ENCODE measurements at places on chromosomes 1 and 21.

DNA sequence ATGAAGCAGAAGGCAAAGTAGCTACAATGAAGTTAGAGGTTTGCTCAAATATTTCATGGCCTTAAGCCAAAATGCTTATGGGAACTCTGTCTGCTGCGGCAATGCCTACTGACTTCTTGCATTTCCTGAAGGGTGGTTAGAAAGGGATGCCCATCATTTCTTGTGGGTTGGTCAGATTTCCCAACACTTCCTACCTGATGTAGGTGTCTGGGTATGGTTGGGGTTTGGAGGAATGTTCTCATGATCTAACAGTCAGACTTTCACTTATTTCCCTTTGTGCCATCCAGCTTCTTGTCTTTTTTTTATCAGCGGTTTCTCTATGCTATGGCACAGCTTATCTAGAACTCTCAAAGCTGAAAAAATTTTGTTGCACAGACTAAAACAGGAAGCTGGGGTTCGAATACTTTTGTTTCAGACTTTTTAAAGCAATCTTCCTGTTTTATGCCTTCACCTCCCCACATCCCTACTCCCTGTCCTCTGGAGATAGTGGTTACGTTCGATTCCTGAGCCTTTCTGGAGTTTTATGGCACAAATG, 307.7 kb downstream of the USP25 start:
- no peak for DNase-seq

GRCh38 chr1:112603541-112603940, 15.4 kb downstream of the ST7L start:
- DNase-seq: no peak

DNA sequence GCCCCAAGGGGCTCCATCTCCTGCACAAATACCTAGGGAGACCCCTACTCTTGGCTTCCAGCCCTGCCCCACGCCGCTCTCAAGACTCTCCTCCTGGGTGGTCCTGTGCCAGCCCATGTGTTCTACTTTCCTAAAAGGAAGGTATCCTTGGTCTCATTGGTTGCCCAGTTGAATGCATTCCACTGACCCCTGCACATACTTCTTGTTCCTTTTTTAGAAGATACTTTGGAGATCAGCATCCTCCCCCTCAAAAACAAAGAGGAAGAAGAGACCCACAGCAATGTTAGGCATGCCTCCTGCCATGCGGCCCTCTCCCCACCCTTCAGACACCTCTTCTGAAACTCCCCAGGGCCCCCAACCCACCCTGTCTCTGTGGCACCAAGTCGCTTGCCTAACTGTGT, 4.1 kb downstream of the SLAMF9 start:
- no peak for DNase-seq

GRCh38 chr1:100786870-100787269, 67.3 kb downstream of the VCAM1 start:
- DNase-seq: no peak

DNA sequence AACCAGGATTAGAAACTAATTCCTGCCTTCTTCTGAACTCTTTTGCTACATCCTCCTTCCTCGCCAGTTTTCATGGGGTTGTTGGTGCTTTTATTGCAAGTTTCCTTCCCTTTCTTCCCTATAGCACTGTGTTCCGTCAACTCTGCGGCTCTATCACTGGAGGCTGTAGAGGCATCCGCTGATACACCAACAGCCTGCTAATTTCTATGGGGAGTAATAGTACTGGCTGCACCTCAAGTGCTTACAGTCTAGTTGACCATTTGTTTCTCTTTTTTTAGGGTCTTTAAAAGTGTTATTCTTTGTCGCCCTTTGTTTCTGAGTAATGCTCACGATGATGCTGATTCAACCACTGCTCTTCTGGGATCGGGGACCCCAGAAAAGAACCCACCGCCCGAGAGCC, 746 bp downstream of the MIS18A start:
- DNase-seq: no peak

- no peak for DNase-seq
Observed at GRCh38 chr1:58432851-58433668, 113.5 kb downstream of the OMA1 start.

DNA sequence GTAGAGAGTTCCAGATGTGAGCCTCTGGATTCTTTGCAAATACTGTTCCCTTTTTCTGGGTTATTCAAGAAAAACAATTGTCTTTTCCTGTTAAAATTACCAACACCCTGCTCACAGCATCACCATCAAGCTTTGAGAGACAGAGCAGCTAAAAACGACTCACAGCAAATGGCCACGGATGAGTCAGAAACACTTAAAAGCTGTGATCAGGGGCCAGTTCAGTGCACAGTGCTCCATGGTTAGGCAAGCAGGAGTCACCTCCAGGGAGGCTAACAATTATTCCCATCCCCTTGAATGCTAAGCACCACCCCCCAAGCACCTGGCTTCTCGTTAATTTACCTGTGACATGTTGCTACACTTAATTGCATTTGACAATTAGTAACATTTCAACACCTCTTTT, 128.4 kb upstream of the CAMK1G start:
- DNase-seq: no peak

GRCh38 chr21:21010698-21011097, 12.5 kb downstream of the NCAM2 start:
- DNase-seq: no peak

- no peak for DNase-seq
Observed at GRCh38 chr1:232426801-232427200, 203.1 kb downstream of the SIPA1L2 start.

DNA sequence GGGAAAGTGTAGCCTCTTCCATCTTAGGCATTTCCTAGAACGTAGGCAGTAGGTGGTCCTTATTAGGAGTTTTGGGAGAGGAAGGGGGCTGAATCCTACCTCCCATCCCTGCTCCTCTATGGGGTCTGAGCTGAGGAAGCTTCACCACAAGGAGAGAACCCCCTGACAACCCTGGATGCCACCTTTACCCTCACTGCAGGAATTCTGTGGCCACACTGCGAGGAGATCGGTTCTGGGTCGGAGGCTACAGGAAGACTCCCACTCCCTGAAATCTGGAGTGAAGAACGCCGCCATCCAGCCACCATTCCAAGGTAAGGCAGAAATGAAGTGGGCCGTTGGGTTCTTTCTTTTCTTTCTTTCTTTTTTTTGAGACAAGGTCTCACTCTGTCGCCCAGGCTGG, 1.5 kb downstream of the MX1 start:
- DNase-seq: no peak

- no peak for DNase-seq
Observed at GRCh38 chr1:15706751-15707150, 22.6 kb downstream of the PLEKHM2 start.

DNA sequence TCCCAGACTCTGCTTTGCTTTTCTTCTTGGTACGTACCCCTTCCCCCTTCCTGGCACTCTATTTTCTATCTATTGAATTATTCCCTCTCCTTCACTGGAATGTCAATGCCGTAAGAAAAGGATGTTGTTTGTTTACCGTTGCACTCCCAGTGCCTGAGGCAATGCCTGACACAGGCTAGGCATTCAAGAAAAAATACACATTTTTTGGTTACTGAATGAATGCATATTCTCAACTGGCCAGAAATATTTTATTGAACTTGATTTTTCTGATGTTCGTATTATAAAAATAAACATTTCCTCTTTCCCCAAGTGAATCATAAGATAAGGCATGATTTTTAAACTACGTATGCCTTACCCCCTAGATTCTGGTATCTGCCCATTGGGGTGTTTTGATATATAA, 41.2 kb downstream of the GNG12 start:
- no peak for DNase-seq

- DNase-seq: peak; percentile 61
Observed at GRCh38 chr1:16122916-16123315, 33.0 kb downstream of the EPHA2 start.

- DNase-seq: no peak
Observed at GRCh38 chr1:53519421-53519820, 60.2 kb downstream of the DMRTB1 start.

DNA sequence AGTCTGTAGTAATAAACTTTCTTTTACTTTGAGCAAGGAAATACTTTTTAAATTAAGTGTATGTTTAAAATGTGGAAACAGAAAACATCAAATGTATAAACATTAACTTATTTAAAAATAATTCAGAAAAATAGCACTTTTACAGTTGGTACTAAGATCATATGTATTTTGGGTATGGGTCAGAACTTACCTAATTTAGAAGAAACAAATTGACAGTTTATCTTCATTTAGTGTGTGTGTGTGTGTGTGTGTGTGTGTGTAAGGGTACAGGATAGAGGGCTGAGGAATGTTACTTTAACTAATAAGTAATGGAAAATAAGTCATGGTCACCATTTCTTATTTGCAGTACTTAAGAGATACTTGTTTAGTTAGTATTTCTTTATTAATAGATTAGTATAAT, 3.3 kb downstream of the MAN1A2 start:
- DNase-seq: no peak

- no peak for DNase-seq
Observed at GRCh38 chr1:228378873-228379460, 27.7 kb downstream of the TRIM11 start.

DNA sequence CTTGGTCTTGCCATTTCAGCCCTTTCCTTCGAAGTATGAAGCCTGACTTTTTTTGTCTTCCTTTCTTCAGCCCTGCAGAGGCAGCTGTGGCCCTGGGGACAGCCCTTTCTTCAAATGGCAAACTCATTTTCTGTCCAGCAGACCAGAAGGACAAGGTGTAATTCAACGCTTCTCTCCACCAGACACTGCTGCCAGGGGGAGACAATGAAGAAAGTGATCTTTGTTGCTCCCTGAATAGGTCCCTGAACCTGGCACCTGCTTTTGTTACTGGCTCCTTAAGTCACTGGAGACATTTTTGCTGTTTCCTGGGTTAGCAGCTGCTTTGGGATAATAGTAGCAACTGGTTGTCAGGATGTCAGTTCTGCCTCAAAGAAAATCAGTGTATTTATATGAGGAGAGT, 50.8 kb upstream of the MACF1 start:
- no peak for DNase-seq

DNA sequence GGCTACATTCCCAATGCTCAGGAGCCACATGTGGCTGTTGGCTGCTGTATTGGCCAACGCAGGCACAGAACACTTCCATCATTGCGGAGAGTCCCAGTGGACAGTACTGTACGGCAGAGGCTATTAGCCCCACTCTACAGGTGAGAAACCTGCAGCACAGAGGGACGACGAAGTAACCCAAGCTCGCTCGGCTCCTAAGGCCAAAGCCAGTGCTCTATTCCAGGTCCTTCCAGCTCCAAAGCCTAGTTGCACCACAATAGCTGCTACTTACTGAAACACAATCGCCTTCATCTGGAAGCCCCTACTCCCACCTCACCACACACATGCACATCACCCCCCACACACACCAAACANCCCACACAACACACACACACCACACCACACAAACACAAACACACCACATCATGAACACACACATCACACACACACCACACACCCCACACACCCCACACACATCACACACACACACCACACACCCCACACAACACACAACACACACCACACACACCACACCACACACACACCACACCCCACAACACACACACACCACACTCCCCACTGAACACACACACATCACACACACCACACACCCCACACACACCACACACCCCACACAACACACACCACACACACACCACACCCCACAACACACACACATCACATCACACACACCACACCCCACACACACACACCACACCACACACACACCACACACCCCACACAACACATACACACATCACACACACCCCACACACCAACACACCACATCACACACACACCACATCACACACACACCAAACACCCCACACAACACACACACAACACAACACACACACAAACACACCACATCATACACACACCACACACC, 3.2 kb downstream of the LYPD8 start:
- DNase-seq: no peak

DNA sequence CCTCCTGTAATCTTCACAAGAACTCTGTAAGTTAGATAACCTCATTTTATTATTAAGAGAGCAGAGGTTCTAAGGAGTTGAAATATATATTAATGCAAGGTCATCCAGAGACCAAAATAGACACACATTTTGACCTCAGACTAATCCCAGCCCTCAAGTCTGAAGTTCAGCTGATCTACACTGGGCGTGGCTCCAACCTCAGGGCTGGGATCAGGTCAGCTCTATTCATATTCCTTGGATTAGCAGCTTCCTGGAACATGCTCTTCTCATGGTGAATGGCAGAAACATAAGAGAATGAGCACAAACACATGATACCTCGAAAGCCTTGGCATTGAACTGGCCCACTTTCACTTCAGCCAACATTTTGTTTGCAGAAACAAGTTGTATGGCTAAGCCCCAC, 200.8 kb upstream of the ST6GALNAC5 start:
- DNase-seq: no peak

GRCh38 chr1:184078564-184079249, 27.2 kb downstream of the TSEN15 start:
- DNase-seq: no peak

DNA sequence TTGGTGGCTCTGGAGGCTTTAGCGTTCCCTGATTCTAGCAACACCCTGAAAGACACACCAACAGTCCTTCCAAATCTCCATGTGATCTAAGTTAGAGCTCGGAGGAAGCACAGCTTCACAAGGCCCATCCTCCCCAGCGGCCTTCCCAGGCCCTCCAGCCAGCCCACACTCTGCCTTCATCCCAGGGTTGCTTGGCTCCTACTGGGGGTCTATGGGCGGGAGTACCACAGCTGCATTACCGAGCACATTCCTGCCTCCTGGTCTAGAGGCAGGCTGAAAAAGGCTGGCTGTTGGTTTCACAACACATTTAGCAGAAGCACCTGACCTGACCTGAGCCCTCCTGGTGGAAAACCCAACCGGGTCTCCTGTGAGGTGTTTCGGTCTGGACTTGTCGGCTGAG, 54.7 kb upstream of the TRIM67 start:
- DNase-seq: no peak

DNA sequence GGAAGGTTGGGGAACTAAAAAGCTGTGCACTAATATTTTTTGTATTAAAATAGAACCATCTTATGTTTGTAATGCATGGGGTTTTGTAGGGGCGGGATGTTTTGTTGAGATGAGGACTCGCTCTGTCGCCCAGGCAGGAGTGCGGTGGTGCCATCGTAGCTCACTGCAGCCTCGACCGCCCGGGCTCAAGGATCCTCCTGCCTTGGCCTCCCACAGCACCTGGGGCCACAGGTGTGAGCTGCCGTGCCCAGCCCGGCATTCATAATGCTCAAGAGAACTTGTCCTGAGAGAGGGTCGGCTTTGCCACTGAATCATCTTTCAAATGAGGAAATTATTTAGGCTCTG, 3.0 kb upstream of the C1orf159 start:
- no peak for DNase-seq

GRCh38 chr1:160975026-160975425, 20.4 kb upstream of the ITLN2 start:
- DNase-seq: no peak
